Right renal pelvis (tissue), 4 donors: ENCODE measurements at places on chromosomes 7 and 10. TPM values are rescaled to one million over a fixed set of nuclear protein-coding genes. Genes with fewer than 3 reads are reported as not detected.

DNA sequence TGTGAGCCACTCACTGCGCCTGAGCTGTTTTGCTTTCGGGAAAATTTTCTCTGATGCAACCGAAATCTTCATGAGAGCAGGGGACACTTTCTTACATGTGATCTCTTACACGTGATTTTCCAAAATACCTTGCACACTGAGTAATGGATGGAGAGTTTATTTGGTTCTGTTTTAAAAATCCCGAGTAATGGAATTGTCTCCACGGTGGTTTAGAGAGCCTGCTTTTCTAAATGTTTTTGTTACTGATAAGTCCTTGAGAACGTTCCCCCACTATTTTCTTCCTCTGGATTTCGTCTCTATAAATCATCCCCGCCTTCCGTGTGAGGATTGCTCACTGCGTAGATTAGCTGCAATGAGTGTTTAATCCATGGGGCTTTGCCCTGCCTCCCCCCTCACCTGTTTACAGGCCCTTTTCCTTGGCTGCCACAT lies 25.7 kb downstream of the CAMK1D start:
- no peak for DNase-seq

Gene OR9A2
- not detected for polyA plus RNA-seq

DNA sequence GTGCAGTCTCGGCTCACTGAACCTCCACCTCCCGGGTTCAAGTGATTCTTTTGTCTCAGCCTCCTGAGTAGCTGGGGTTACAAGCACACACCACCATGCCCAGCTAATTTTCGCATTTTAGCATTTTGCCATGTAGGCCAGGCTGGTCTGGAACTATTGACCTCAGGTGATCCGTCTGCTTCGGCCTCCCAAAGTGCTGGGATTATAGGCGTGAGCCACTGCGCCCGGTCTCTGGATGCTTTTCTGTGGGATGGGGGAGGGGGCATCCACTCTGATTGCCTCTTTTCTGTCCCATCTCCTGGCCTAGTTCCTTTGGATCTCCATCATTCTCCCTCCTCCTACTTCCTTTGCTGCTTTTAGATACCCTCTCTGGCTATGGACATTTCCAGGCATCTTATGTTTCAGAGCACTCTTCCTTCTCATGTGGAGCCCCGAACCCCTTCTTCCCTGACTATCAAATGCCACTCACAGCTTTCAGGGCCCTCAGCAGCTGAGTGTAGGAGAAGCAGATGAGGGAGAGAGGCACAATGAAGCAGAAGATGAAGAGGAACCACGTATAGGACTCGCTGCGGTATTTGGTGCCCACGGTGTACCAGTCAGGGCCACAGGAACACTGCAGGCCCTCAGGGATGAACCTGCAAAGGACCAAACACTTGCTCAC lies 1.4 kb downstream of the OPN1SW start:
- no peak for DNase-seq

DNA sequence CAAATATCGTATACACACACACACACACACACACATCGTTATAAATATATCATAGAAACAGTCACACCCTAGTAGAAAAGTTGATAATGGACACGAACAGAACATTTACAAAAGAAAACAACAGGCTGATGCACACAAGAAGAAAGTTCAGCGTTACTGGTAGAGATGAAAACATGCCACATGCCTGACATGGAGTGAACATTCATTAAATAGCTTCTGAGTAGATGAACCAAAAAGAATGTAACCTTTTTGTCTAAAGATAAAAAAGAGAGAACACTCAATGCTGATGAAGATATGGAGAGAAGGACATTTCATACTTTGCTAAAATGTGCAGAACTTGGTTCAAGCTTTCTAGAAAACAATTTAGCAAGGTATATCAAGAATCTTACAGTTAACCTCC lies 173.4 kb upstream of the KLF14 start:
- no peak for DNase-seq

DNA sequence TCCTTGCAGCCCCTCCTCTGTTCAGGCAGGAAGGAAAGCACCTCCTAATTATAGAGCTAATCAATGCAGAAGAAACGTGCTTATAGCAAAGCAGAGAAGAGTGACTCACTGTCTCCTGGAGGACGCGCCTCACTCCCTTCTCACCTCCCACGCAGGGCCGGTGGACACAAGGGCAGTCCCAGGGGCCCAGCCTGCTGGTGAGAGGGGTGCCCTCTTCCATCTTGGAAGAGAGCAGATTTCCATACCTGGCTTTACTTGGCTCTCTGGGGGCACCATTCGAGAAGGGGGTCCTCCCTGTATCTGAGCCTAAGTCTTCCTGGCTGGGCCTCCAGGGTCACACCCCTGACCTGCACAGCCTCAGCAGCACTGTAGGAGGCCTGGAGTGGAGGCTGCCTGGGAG lies 55.8 kb downstream of the RASGEF1A start:
- no peak for DNase-seq

DNA sequence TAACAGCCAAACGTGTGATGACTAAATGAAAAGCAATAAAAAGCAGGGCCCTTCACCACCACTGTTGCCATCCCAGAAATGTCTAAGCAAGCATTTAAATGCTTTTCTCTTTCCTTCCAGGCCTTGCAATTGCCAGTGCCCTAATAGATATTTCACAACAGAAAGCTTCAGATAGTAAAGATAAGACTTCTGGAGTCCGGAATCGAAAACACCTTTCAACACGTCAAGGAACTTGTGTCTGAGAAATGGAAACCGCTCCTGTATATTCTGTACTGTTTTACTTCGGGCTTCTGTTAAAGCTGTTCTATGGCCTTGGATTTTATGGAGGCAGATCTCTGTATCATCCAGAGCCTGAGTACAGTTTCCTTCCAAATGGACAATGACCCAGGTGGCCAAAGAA lies 328.5 kb downstream of the GFRA1 start:
- no peak for DNase-seq
